ENCODE measurements at places on chromosomes 13 and 19.

DNA sequence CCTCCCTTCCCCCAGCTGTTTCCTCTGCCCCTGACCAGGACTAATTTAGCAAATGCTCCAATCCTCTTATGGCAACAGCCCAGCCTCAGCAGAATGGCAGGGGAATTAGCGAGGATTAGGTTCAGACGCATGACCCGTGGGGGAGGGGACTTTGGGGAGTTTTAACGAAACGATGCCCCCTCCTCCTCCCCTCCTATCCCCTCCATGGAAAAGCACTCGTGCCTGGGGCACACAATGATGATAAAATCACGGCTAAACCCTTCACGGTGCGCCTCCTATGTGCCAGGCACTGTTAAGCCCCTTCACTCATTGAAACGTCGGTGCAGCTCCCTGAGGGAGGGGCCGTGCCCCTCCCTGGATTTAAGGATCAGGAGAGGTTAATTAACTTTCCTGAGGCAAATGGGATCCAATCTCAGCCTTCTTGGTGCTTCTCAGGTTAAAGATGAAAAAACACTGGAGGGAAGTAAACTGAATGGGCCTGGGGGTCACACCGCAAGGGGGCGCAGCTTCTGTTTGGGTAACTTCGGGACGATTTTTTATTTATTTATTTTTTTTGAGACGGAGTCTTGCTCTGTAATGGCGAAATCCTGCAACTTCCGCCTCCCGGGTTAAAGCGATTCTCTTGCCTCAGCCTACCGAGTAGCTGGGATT, 10.1 kb upstream of the TPRX2 start:
- DNase-seq: no peak

DNA sequence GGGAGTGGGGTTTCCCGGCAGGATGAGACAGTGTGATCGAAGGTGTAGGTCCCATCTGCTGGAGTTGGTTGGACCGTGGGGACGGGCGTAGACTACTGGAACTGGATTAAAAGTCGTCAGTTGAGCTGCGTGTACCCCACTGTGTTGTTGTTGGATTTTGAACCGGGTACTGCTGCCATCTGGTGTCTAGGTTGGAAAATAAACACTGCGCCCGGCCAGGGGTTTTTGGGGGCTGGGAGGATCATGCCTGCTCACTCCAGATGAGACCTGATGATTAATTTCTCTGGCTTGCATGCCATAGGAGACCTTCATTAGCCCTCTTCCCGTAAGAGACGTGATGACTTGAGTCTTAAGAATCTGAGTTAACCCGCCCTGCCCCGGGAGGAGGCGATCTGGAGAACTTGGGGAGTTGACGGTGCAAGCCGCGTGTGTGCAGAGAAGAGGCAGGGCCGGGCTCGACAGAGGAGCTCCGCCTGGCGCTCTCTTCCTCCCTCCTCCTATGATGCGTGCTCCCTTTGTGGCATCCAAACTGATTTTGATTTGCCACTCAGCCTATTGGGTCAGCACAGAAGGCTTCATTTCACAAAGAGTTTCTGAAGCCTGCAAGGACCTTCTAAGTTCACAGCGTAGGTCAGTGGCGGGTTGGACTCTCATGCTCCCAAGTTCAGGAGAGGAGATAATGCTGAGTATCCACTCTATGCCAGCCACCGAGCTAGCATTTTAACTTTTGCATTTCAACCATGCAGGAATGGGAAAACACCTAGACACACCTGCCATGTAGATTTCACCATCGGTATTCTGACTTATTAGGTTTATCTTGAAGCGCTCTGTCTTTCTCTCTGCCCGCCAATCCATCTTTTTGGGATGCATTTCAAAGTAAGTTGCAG, 2.7 kb downstream of the UHRF1 start:
- DNase-seq: peak; percentile 52

GRCh38 chr13:58429917-58430316, 798.4 kb downstream of the PCDH17 start:
- DNase-seq: no peak

GRCh38 chr13:33634546-33634982, 183.4 kb upstream of the RFC3 start:
- no peak for DNase-seq

- no peak for DNase-seq
Measured at GRCh38 chr19:31546205-31546960, 197.1 kb upstream of the TSHZ3 start.

GRCh38 chr13:109160357-109160756, 530.9 kb downstream of the MYO16 start:
- DNase-seq: no peak

DNA sequence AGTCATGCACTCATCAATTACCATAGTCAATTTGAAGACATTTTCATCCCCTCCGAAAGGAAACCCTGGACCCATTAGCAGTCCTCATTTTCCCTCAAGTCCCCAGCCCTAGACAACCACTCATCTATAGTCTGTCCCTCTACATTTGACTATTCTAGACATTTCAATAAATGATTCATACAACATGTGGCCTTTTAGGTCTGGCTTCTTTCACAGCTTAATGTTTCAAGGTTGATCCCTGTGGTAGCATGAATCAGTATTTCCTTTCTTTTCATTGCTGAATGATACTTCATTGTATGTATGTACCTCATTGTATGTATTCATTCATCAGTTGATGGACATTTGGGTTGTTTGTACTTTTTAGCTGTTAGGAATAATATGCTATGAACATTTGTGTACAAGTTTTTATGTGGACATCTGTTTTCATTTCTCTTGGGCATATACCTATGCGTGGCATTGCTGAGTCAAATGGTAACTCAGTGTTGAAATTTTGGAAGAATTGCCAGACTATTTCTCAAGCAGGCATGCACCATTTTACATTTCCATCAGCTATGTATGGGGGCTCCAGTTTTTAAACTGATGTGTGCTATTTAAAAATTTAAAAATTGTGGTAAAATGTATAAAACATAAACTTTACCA, 18.4 kb downstream of the SPATA13 start:
- no peak for DNase-seq

DNA sequence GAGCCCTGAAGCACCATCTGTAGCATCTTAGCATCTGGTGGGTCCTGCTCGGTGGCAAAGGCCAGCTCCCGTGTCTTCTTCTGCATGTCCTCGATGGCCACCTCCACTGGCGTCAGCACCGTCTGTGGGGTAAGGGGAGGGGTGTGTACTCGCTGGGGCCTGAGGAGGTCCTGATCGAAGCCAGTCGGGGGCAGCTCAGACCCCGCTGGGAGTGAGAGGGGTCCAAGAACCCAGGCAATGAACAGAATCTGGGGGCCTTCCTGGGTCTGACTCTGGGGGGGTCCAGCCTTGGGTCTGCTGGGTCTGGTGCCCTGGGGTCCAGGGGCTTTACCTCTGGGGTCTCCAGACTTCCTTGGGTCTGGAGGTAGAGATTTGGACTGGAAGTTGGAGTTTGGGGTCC, 3.6 kb upstream of the KANK2 start:
- DNase-seq: no peak
